ENCODE measurements at places on chromosomes 16 and 17.

DNA sequence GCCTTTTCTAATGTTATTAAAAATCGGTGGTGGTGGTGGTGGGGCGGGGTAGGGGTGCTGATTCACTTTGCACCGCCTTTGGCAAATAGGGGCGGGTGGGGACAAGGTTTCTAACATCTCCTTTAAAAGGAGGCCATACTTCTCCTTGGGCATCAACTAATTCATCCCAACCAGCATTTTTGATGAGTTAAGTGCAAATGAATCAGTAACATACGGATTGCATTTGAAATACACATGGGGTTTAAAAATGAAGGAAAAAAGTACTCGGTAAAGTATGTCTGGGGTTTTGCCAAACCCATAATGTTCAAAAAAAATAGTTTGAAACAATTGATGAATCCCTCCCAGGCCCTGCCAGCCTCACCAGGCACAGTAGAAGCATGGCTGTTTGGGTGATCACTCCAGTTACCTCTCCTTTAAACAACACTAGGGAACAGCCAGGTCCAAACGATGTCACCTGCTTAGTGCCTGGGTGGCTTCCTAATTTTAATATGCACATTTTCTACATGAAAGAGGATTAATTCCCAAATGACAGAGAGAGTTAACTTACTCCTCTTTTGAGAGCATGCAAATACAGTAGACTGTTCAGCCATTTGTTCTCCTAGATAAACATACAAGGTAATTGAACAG, 107.2 kb downstream of the ANKFN1 start:
- peak; percentile 77 for DNase-seq

DNA sequence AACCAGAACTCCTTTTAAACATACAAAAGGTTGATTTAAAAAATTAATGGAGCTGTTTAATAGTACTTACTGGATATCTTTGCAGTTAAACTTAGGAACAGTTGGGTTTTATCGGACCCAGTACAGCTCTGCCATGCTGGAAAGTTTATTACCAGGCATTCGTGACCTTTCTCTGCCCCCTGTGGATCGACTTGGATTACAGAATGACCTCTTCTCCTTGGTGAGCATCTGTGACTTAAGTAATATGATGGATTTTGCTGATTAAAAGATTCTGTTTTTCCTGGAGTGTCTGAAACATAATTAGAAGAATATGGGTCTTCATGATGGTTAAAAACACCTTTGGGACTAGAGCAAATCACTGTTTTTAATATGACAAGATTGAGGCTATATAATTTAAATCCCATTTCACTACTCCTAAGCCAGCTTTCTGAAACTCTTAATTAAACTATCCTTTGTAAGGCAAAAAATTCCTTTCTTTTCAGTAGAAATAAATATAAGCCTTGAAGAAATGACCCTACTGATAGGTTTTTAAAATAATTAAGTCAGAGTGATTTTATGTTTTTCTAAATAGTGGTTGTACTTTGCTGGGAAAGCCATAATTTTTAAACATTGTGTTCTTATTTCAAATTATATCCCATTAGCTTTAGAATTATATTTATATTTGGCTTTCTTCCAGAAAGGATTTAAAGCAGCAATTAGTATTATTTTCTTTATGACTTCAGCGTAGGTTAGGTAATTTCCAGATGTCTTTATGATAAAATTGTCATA, 45.7 kb upstream of the KPNB1 start:
- no peak for DNase-seq

- DNase-seq, result no peak
Observed at GRCh38 chr17:37789771-37790541, 45.1 kb upstream of the HNF1B start.

GRCh38 chr16:68909099-68909733, 65.9 kb downstream of the TANGO6 start:
- no peak for DNase-seq

- DNase-seq, result no peak
Observed at GRCh38 chr17:56324676-56325075, 171.4 kb downstream of the ANKFN1 start.

DNA sequence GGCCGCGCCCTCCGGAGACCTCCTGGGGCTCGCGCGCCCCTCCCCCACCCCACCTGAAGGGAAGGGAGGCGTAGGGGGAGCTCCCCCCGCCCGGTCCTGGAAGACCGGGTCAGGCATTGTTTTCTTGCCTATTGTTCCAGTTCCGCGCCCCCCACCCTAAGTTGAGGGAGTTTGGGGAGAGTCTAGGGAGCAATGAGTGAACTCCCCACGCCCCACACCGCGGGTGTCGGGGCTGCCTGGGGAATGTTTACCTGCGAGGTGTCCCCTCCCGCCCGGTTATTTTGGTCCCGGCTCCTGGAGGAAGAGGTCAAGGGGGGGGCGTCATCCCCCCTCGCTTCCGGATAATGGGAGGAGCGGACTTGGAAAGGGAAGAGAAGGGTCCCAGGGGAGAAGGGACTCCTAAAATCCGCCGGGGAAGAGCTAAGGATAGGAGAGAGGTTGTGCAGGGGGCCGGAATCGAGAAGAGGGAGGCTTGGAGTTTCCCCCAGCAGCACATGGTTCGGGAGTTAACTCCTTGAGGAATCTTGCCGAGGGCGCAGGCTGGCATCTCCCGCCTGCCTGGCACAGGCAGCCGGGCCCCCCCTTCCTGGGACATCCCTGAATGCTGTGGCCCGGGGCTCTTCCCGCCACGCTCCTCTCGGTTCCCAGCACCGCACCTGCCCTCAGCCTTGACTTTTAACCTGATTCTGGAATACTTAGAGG, 881 bp downstream of the MLLT6 start:
- peak; percentile 48 for DNase-seq

DNA sequence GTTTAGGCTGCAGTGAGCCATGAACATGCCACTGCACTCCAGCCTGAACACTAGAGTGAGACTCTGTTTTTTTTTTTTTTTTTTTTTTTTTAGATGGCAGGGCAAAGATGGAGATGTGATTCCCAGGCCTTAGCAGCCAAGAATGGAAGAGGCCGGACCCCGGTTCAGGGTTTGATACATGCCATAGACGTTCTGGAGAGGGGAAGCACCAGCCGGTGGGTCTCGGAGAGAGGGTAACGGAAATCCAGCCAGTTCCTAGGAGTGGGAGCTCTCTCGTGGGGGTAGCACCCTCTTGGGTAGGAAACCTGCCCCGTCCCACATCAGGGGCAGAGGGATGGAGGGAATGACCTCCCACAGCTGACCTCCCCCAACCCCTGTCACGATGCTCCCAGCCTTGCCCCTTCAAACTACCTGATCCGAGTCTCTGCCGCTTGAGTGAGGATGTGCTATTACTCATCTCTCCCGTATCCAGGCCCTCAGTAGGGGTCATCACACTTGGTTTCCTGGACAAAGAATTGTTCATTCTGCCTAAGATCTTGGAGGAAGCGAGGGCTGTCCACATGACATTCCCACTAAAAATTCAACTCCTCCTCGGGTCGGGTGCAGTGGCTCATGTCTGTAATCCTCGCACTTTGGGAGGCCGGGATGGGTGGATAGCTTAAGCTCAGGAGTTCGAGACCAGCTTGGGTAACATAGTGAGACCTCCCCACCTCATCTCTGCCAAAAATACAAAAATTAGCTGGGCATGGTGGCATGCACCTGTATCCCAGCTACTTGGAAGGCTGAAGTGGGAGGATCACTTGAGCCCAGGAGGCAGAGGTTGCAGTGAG, 47.3 kb downstream of the MIS12 start:
- DNase-seq, result no peak

- DNase-seq, result no peak
Observed at GRCh38 chr16:61617219-61617783, 418.9 kb downstream of the CDH8 start.

- DNase-seq, result no peak
Observed at GRCh38 chr17:79406316-79406715, 204.5 kb downstream of the RBFOX3 start.

- no peak for DNase-seq
Observed at GRCh38 chr16:22255335-22255734, 41.9 kb upstream of the POLR3E start.

GRCh38 chr17:80260069-80260535, 550 bp upstream of the RNF213 start:
- peak; percentile 66 for DNase-seq

DNA sequence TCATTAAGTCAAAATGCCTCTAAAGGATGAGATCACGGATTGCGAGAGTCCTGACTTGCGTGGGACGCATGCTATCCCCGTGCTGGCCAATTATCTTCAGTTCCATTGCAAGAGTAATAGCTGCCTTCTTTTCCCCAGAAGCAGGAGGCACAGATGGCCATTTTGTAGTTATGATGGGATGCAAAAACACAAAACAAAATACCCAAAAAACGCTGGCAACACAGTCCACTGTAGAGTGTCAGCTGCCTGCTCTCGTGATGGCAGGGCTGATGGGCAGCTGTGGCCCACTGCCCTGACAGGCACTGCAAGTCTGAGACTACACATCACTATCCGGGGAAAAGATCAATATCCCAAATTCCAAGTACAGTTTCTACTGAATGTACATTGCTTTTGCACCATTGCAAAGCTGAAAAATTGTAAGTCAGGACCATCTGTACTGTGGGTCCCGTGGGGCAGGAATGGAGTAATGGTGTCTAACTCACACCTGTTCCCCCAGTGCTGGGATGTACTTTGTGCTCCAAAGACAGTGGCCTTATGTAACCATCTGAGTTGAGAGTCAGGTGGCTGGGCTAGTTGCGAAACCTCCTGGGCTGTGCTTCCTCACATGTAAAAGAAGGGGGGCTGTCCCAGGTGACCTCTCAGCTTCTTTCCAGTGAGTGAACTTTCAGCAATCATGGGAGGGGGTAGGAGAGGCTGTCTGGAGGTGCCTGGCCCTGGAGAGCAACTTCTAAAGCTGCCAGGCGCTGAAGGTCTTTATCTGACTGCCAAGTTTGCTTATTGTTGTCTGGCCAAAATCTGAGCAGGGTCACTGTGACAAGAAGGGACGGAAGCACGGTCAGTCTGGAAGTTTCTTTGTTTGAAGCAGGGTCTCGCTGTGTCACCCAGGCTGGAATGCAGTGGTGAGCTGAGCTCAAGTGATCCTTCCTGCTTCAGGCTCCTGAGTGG, 4.7 kb downstream of the SLC47A1 start:
- no peak for DNase-seq

GRCh38 chr17:57466017-57466471, 209.7 kb downstream of the MSI2 start:
- no peak for DNase-seq
